Forelimb muscle (tissue), 1 donor: ENCODE measurements at places on chromosomes 3 and 15. TPM values are rescaled to one million over a fixed set of nuclear protein-coding genes. Genes with fewer than 3 reads are reported as not detected.

The SERPINI1 gene
- 7.9 TPM for polyA plus RNA-seq

The AADACL2 gene
- polyA plus RNA-seq = not detected

The RBP2 gene
- polyA plus RNA-seq = 0.32 TPM

DNA sequence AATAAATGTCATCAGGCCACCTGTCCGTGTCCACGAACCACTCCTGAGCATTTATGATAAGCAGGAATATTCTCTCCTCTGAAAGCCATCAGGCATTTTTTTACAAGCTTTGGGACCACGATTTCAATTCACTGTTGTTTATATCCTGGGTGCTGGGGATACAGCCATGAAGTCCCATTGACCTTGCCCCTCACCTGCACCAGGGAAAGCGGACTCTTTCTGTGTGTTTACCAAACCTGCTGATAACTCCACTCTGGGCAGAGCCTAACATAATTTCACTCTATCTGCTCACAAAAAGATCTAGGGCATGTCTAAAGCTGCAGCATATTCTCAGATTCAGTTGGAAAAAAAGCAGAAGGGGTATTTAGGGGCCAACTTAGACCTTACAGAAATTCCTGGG lies 4.8 kb downstream of the DNASE1L3 start:
- no peak for DNase-seq

DNA sequence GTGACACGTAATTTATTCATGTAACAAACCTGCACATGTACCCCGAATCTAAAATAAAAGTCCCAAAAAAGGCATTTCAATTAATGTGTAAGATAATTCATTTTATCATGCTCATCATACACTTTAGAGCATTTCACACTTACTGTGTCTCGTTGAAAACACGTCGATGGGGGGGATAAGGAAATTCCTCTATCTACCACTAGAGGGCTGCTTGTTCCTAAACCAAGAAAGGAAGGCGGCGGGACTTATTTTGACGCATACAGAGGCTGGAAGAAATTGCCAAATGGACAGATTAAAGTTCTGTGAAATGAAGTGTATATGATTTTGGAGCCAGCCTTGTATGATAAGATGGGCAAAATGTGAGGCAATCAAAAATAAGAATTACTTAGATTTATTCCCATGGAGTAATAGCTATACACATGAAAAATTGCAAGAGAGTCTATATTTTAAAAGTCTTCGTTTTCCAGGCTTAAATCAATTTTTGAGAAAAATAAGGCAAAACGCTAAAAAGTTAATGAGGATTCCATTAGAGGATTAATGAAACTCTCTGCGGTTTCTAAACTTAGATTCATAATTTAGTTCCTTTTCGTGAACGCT lies 346.8 kb downstream of the CNTN3 start:
- peak; percentile 28 for DNase-seq

DNA sequence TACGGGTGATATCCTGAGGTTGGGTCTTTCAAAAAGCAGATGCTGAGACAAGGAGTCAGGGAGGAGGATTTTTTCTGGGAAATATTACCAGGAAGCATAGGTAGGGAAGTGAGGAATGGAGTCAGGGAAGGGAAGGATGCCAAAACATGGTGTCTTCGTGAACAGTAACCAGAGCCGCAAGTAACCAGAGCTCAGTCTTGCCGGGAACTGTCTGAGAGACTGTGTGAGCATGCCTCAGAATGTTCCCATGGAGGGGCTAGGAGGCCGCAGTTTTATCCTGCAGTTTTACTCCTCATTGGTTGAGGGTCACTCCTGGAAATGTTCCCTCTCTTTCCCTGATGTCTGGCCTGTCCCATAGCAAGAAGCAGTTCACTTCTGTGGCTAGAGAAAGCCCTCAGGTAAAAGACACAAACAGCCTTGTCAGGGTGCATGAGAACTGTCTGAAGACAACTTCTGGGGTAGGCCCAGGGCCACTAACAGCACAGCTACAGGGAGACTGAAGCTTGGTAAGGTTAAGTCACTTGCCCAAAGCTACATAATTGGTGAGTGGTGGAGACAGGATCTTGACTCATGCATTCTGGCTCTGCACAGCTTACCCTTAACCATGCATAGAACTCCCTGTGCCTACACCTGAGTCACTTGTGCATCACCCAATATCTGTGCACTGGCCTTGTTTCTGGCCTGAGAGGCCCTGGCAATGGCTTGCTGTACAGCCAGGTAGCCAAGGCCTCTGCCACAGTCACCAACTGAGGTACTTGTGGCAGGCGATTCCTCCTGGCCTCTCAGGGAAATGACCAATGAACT lies 76.3 kb upstream of the FRMD4B start:
- DNase-seq = no peak

DNA sequence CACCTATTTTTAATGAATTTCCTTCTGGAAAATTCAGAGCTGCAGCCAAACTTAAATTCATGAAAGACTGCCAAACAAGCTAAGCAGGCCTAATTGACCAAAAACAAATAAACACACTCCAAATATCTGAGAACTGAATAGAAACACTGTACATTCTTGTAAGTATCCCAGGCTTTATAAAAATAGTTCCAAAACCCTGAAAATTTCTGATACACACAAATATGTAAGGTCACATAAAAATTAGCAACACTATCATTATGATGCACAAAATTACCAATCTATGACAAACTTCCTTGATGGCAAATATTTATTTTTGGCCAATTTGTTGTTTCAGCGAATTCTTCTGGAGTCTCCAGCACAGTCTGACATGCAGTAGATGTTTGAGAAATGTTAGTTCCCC lies 117.9 kb upstream of the UBE2E2 start:
- DNase-seq = no peak

DNA sequence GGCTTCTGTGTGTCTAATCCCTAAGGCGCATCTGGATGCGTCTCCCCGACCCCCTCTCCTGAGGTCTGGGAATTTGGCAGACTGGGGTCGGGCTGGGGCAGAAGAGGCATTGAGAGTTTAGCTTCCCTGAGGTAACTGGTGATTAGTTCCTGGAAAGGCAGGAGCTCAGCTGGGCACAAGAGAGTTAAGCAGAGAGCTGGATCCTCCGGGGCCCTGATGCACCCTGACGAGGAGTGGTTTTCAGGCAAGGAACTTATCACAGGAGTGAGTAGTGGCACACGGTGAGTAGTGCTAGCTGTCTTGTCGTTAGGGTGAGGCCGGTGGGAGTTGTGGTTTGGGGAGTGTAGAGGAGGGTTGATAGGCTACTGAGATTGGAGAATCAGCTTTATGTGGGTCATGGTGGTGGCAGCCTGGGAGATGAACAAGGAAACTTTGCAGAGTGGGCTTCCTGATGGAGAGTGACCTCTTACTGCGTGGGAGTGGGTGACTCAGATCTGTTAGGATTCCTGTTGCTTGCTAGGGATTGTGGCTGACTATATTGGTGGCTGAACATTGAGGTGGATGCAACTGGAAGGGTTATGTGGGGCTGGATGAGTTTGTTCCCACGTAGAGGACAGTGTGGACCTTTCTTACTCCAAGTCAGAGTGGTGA lies 897 bp downstream of the RAD54L2 start:
- DNase-seq = no peak

DNA sequence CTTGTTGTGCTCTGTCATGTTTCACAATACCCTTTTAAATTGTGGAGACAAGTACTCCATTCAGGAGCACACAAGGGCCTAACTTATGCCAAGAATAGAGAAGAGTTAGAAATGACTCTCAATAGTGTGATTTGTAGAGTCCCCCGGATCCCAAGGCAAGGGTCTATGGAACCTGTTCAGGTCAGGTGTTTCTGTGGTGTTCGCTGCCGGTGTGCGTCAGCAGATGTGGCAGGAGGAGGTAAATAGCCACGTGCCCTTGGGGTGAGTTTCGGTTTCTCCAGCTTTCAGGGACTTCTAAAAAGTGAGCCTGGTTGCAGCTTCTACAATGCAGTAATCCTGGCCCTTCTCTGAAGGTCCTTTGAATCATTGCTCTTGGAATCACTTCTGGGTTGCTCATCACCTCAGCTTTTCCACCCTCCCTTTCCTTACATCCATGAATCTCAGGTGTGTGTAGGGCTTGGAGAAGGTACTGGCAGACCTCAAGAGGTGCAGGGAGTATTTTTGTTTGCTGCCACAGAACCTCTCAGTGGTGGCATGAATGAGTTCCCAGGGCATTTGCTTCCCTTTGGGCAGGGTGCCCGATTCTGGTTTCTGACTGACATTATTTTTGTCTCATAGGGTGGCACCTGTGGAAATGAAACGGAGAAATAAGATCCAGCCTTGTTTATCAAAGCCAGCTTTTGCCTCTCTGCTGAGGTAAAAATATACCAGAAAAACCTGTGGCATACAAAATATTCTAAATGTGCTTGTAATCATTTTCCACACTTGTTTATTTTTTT lies 7.3 kb downstream of the ST3GAL6 start:
- DNase-seq = no peak

DNA sequence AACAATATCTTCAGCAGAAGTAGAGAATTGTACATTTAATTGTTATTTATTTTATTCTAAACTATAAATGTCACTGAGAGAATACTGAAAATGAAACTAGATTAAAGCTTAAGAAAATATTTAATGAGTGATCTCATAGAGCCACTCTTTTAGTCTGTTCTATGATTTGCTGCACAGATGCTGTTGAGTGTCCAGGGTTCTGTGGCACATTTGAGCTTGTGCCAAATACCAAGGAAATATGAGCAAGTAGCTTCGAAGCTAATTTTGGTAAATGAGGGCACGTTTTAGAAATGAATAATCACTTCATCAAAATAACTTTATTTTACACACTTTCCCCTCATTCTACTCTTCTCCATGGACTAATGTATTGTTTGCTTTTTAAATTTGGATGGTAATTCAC lies 53.6 kb upstream of the THRB start:
- DNase-seq = no peak

DNA sequence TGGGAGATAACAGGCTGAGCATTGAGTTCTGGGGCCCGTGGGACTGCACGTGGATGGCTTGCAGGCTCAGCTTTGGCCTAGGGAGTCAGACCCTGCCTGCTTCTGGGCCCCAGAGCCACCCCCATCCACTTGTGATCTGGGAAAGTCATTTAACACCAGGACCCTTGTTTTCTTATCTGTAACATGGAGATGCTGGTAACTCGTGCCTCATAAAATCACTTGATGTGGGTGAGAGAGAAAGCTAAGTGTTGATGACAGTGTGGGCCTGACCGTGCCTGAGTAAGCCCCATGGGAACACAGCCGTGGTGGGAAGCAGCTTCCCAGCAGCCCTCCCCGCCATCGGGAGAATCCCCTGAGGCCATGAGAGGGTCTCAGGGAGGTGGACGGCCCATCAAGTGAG lies 378.1 kb downstream of the GABRB3 start:
- DNase-seq = no peak

GRCh38 chr3:111107662-111108035 lies 36.0 kb downstream of the NECTIN3 start:
- no peak for DNase-seq
